ENCODE measurements at places on chromosomes 4 and X.

GRCh38 chrX:141958675-141959074 is 55.0 kb downstream of the MAGEC1 start:
- no peak for DNase-seq

DNA sequence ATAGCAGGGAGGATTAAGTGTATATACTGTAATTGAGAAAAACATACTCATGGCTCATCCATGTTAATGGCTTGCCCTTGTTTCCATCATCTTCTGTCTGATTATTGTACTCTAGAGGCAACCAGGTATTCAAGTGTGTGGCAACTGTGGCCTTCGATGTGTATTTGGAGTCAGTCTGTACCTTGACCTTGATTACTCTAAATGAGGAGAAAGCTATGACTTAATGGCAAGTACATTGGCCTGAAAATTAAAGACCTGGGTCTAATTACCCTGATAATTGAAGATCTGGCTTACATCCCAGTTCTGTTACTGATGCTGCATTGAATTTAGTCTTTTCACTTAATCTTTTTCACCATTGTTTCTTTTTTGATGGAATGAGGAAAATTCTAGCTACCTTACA is 409.2 kb downstream of the CCSER1 start:
- no peak for DNase-seq

DNA sequence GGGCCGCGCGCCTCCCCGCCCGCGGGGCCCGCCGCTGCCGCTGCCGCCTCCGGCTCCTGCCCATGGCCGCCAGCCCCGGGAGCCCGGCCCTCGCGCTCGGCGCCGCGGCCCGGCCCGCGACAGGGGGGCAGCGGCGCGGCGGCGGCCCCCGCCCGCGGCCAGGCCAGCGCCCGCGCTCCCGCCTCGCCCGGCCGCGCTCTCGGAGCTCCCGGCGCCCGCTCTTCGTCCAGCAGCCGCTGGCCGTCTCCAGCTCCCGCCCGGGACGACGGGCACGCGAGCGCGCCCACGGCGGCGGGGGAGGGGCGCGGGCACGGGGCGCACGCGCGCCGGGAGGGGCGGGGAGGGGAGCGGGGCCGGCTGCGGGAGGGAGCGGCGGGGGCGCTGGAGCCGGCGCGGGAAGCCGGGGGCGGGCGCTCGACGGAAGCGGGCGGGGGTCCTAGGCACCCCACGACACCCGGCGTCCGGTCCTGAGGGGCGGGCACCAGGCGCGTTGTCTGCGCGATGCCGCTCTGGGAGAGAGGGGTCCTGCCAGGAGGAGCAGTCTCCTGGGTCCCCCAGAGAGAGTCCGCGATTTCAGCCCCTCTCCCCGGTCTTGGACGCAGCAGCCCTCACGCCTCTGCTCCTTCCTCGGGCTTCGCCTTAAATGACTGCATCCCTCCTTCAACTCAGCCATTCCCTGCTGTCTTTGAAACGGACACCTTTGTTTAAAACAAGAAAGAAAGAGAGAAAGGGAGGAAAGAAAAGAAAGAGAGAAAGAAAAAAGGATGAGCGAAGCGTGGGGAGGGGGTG is 490 bp upstream of the PDZD4 start:
- no peak for DNase-seq

- DNase-seq: peak; percentile 65
Observed at GRCh38 chr4:147981305-147981704, 249.4 kb downstream of the ARHGAP10 start.

- peak; percentile 75 for DNase-seq
Observed at GRCh38 chr4:108360754-108361445, 192.2 kb upstream of the LEF1 start.

- DNase-seq: peak; percentile 52
Observed at GRCh38 chr4:152679414-152680281, at the start of gene TMEM154. TSS of gene TMEM154 (minus strand) at chr4:152679997. CDS start at chr4:152679933, 64 bp downstream.

DNA sequence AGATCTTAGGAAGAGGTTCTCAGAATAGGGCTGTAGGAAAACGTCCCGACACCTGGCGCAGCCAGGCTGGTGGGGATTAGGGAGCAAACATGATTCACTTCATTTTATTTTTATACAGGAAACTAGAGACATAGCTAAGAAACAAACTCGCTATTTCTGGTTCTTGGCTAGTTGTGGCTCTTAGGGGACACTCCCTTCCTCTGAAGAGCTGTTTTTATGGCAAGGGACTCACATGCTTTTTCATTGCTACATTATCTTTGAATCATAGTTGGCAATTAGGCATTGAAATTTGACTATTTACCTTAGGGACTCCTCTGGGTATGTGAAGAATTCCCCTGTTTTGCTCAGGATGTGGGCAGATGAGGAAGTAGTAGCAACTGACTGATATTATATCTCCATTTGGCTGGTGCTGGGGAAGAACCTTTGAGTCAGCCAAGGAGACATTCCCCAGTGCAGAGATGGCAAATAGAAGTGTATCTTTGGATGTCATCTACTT is 174.5 kb downstream of the SMIM20 start:
- no peak for DNase-seq

DNA sequence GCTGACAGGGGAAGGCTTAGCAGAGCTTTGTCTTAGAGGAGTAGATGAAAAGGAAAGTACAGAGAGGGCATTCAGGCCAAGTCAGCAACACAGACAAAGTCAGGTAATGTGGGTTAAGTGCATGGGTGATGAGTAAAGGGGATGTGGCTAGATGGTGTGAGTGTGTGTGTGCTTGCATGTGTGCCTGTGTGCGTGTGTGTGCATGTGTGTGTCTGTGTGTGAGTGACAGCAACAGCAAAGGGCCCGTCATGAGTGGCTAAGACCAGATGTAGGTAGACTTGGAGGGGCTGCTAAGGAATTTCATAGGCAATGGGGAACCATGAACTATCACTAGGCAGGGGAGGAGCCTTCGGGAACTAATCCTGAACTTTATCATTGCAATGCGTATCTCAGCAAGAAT is 2.2 kb upstream of the GPR78 start:
- no peak for DNase-seq
